ENCODE measurements at places on chromosomes 13 and 19.

DNA sequence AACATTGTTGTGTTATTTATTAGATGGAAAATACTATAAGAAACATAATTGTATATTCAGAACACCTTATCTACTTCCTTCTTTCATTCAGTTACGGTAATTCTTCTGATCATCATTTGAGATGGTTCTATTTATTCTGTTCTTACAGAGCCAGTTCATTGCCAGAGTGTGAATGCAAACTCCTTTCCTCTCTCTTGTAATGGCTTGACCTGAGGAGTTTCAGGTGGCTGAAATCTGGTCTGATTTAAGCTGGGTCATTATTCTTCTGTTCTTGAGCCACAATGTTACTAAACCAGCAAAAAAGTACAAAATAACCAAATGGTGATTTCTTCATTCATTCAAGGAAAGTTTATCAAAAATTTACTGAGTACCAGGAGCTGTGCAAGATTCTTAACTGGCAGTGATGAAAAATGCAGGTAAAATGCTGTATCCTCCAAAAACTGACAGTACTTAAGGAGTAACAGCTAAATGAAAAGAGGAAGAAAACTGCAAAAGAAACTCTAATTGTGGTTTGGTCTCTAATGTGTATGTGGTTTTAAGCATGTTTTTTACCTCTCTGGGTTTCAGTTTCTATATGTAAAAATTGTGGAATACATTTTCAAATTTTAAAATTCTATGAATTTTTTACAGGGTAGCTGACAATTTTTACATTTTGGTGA lies 182.4 kb upstream of the UFM1 start:
- DNase-seq: no peak

- DNase-seq: no peak
These were observed 4.1 kb upstream of the ZIC5 start for GRCh38 chr13:99975626-99976025.

DNA sequence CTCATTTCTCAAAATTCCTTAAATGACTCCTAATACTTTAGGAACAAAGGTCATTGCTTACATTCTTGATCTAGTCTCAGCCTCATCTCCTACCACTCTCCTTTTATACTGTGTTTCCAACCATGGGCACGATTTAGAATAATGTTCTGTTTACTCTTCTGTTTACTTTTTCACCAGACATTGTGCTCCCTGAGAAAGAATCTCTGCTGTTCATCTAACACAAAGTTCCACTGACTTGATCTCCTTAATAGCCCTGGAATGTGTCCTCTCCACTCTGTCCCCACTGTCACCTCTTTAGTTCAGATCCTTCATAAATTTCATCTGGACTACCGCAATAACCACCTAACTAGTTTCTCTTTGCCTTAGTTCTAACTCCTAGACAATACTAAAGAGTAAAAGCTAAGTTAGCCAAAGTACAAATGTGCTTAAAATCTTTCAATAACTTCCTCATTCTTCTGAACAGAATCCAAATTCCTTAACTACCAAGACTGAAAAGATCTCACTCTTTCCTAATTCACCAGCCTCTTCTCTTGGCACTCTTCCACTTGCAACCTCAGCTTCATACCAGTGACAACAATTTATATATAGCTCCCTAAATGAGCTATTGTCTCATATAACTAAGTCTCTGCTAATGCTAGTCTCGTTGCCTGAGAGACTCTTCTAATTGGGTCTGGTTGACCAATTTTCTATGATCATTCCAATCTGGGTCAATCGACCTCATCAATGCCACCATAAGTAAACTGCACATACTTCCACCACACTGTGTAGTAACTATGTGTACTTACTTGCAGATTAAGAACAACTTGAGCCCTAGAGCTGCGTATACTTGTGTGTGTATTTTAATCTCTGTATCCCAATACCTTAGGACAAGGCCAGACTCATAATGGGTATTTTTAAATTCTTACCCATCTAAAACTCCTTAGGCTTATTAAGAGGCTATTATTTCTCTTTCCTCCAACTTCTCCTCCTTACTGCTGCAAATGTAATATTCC lies 179.9 kb downstream of the VWA8 start:
- DNase-seq: no peak

- no peak for DNase-seq
These were observed 120.5 kb downstream of the SLC7A1 start for GRCh38 chr13:29474991-29475390.

- no peak for DNase-seq
These were observed 774.1 kb downstream of the LIG4 start for GRCh38 chr13:107441279-107441678.

- DNase-seq: no peak
These were observed 748 bp downstream of the LHFPL6 start for GRCh38 chr13:39602277-39602613.

DNA sequence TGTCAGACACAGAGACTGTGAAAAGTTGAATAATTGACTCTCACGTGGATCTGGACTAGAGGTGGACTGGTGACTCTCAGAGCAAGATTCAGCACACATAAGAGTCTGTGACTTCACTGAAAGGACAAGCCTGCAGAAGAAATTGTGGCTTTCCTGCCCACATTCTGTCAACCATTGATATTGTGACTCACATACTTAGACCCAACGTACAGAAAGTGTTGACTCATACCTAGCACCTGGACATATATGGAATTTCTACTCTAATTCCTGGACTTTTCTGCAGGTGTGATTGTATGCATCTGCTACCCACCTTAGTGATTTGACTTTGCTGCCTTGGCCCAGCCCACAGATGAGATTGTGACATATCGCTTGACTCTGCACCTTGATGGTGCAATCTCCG lies 15.6 kb upstream of the ZNF730 start:
- no peak for DNase-seq

- DNase-seq: peak; percentile 62
These were observed 17.8 kb downstream of the SPC24 start for GRCh38 chr19:11137542-11138384.

GRCh38 chr19:7575434-7576040 lies 20.1 kb upstream of the CAMSAP3 start:
- DNase-seq: no peak

GRCh38 chr13:50386541-50387050 lies 371.4 kb downstream of the KCNRG start:
- no peak for DNase-seq

- DNase-seq: no peak
These were observed 2.0 kb downstream of the CAMSAP3 start for GRCh38 chr19:7597689-7598088.

All from stimulated activated naive CD8-positive, alpha-beta T cell treated with anti-CD3 and anti-CD28 coated beads, Interleukin-15, Interleukin-2, amounts not matched to agents 100 U/mL and 50 U/mL, for 24 hours (primary cell).